NCI-H226 (cell line): ENCODE measurements at places on chromosomes 2 and 18.
A peak's percentile ranks its signal among the peaks of the same experiment; 100 is the strongest.

GRCh38 chr18:58898010-58898799 lies 33.5 kb downstream of the ZNF532 start:
- no peak for DNase-seq

DNA sequence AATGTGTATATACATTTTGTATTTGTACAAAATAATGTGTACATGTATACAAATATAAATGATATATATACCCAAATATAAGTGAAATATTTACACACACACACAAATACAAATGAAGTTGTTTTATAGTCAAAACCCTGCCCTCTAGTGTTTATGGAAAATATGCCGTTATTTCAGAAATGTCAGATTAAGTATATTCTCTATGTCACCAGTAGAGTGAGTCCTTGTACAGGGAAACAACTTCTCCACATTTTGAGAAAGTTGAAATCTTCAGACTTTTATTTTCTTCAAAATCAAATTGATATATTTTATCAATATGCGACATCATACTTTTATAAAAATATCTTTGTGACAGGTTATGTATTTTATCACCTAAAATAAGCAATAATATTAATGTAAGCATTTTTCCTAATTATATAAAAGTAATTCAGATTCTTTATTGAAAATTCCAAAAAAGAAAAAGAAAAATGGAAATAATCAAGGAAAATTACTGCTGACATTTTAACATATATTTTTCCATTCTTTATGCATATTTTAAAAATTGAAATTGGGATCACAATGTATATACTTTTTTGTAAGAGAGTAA lies 22.4 kb downstream of the ARL6IP6 start:
- DNase-seq: no peak

DNA sequence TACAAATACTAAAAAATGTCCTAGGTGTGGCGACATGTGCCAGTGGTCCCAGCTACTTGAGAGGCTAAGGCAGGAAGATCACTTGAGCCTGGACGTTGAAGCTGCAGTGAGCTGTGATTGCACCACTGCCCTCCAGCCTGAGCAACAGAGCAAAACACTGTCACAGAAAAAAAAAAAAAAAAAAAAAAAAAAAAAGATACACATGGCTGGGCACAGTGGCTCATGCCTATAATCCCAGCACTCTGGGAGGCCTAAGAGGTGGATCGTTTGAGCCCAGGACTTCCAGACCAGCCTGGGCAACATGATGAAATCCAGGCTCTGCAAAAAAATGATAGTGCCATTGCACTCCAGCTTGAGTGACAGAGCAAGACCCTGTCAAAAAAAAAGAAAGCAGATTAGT lies 13.7 kb downstream of the KANSL1L start:
- DNase-seq: no peak

GRCh38 chr2:31082002-31082401 lies 56.2 kb downstream of the GALNT14 start:
- no peak for DNase-seq

DNA sequence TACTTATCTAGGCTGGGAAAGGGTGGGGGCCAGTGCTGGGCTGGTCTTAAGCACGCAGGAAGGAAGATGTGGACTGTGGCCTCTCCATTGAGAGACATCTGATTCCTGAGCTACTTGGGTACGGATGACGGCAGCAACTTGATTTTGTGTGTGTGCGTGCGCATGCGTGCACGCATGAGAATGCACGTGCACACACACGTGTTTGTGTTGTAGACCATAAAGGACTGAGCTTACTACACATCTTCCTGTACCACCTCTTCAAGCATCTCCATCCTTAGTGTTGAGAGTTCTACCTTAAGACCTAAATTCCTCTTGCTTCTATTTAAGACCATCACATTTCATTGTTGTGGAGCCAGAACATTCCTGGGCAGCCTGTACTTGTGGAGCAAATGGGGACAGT lies 9.5 kb downstream of the WNT6 start:
- no peak for DNase-seq

DNA sequence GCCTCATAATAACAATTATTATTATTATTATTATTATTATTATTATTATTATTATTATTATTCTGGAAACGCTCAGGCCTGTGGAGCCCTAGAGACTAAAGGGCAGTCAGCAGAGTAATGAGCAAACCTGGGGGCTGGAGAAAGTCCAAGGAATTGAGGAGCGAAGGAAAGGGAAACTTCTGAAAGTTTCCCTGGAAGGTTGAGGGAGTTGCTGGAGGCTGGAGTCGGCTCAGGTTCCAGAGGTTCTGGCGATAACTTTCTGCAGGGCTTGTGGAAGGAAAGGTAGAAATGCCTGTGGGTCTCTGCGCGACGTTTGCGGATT lies 9.2 kb downstream of the POU3F3 start:
- no peak for DNase-seq

- no peak for DNase-seq
Measured at GRCh38 chr2:219087848-219088247, 27.1 kb upstream of the IHH start.

GRCh38 chr2:239400596-239401066 lies at the start of gene HDAC4:
HDAC4 (minus strand) TSS chr2:239401020; CDS start chr2:239352699, 48,321 bp downstream.
- no peak for DNase-seq

- DNase-seq: no peak
Measured at GRCh38 chr2:201777869-201778268, 2.9 kb downstream of the ALS2 start.

DNA sequence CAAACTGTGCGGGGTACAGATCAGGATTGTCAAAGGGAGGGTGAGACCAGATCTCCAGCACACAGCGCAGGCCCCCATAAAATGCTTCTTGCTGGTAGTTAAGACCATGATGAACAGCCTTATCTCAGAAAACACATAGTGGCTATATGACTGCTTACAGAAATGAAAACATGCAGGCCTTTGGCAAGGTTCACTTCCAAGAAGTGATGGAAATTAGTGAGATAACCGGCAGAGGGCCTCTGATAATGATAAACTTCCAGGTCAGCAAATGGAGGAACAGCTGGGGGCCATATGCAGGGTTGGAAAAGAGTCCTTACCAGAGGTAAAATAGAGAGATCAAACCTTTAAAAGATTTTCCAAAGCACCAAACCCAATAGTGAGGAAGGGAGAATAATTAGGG lies 46.6 kb downstream of the CFAP221 start:
- DNase-seq: no peak

- DNase-seq: no peak
Measured at GRCh38 chr18:12257996-12258718, 4.0 kb downstream of the CIDEA start.

DNA sequence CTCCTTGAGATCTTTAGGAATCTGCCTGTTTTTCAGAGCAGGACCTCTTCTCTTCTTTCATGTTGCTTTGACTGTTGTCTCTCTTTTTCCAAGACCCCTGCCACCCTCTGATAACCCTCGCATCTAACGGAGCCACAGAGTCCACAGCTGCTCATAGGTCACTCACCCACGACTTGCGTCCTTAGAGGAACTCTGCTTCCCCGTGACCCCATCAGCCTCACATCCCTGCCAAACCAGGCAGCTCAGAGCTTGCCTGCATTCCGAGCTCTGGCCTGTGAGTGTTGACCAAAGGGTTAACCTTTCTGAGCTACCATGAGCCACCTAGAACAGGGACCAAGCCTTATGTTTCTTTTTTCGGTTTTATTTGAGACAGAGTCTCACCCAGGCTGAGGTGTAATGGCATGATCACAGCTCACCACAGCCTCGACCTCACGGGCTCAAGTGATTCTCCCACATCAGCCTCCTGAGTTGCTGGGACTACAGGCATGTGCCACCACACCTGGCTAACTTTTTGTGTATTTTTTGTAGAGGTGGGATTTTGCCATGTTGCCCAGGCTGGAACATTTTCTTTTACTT lies 36.4 kb downstream of the CABLES1 start:
- DNase-seq: no peak

GRCh38 chr2:47606172-47606571 lies 176.8 kb upstream of the MSH6 start:
- no peak for DNase-seq

- DNase-seq: no peak
Measured at GRCh38 chr2:26560892-26561291, 80.3 kb downstream of the CIB4 start.

GRCh38 chr2:166032361-166032760 lies 78.8 kb upstream of the TTC21B start:
- DNase-seq: no peak

DNA sequence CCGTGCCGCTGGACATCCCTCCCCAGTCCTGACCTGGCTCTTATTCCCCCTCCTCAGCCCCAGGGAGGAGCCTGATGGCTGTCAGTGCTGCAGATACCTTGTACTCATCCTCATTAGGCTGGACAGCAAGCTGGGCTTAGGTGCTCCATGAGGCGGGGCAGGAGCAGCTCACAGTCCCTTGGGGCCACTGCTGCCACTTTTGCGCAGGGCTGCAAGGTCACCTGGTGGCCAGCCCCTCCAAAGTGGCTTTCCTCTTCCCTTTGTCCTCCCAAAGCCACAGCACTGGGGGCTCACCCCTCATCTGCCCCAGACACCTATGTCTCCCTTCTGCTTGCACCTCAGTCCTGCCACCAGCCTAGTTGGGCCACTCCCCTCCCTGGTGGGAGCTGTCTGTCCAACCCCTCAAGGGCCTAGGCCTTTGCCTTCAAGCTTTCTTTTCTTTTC lies 60.8 kb downstream of the FAM168B start:
- no peak for DNase-seq

GRCh38 chr18:67770520-67770919 lies 254.0 kb upstream of the DSEL start:
- no peak for DNase-seq

- DNase-seq: no peak
Measured at GRCh38 chr2:48445091-48445725, 84.7 kb upstream of the STON1 start.

DNA sequence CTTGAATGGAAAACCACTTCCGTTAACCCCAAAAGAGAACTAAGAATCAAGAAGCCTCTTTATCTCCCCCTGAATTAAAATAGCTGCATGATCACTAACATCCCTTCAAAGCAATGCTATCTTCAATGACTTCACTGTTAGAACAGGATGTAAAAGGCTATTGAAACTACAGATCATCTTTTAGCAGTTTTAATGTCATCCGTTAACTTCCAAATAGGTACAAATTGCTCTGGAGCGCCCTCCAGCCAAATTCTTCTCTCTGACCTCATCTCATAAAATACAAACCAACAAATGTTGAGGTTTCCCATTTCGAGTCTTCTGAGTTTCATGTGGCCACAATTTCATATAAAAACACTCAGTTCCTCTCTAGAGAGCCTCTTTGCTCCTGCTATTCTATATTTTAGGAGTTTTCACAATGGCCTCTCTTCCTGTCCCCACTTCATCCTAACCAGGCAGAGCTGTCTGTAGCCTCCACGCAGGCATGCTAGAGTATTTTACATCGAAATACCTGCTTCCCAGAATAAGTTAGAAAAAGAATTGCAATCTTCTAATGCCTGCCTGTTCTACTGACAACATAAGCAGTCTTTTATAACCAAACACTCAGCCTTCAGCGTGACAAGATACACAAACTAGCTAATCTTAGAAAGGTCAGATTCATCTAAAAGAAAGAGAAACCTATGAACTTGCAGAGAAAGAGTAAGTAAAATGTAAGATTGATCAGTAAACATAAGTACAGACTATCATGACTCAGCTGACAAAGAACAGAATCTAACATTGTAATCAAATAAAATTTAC lies 37.9 kb downstream of the B4GALT6 start:
- DNase-seq: no peak

DNA sequence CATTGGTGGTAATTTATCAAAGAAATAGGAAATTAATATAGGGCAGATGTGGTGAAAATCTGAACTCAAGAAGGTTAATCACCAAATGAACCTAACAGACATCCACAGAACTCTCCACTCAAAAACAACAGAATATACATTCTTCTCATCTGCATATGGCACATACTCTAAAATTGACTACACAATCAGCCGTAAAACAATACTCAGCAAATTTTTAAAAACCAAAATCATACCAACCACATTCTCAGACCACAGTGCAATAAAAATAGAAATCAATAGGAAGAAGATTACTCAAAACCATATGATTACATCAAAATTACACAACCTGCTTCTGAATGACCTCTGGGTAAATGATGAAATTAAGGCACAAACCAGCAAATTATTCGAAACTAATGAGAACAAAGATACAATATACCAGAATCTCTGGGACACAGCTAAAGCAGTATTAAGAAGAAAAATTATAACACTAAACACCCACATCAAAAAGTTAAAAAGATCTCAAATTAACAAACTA lies 31.0 kb downstream of the RBM43 start:
- DNase-seq: no peak

DNA sequence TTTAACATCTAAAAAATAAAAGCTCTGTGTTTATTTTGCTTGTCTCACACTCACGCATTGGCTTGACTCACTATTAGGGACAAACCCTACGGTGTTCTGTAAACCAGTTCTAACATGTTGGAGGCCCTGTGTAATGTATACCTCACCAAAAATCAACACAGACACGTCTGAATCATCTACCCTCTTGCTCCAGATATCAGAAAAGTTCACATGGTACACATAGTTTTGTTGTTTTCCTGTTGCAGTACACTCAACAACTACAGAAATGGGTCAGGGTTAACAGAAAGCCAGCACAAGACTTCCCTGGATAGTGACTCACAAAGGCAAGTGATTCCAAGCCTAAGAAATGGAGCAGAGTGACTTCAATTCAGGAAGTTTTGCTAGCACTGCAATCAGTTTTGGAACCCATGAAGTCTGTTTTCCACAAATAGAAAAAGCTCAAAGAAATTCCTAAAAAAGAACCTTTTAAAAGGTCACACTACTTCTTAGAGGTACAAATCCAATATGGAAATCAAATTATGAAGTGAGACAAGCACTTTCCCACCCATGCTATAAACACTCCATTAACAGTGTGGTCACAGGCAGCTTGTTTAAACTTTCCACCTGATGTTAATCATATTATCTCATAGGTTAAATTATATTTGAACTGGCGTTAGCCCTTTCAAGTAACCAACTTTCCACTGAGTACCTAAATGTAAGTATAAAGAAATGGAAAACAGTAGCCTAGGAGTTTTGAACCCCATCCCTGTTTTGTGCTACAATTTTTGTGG lies 87.4 kb downstream of the GAREM1 start:
- DNase-seq: peak; percentile 63
